ENCODE measurements at places on chromosomes 11 and 22.

GRCh38 chr22:39389420-39389819, 10.2 kb upstream of the TAB1 start:
- no peak for DNase-seq

- DNase-seq: no peak
Observed at GRCh38 chr11:107719557-107720302, 7.9 kb upstream of the SLN start.

- no peak for DNase-seq
Observed at GRCh38 chr11:113947994-113948393, 26.9 kb upstream of the HTR3A start.

GRCh38 chr22:25113316-25113721, 86.3 kb upstream of the CRYBB3 start:
- no peak for DNase-seq

GRCh38 chr11:70712471-70712870, 314.1 kb downstream of the CTTN start:
- no peak for DNase-seq

DNA sequence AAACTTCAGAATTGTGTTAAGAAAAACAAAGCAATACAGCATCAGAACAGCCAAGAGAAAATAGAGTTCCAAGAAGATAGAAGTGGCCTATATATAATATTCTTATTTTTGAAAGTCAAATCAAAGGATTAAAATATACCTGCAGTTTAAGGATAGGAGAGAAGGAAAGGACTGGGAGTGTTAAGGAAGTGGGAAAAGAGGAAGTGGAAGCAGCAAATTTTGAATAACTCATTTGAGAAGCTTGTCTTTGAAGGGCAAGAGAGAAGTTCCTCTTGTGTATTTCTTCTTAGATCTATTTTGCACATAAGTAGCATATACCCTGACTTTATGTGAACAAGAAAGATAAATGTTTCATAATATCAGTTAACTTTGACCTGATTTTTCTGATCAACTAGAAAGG, 62.6 kb upstream of the SLC17A6 start:
- no peak for DNase-seq

DNA sequence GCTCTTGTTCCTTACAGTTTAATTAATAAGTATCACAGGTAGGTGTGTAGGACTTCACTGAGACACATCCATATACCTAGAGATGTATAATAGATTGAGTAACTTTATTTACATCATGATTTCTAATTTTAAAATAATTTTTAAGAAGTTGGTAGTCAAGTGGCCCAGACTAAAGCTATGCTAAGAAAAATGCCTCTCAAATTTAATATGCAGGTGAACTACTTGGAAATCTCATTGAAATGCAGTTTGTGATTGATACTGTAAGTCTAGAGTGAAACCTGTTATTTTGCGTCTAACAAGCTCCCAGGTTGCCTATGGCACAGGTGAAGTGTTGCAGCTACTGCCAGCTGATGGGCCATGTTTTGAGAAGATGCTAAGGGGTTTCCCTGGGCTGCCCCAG, at the start of gene OOSP4B:
OOSP4B (plus strand) TSS at position 301 of the 400 bp plus-strand sequence.
- no peak for DNase-seq

DNA sequence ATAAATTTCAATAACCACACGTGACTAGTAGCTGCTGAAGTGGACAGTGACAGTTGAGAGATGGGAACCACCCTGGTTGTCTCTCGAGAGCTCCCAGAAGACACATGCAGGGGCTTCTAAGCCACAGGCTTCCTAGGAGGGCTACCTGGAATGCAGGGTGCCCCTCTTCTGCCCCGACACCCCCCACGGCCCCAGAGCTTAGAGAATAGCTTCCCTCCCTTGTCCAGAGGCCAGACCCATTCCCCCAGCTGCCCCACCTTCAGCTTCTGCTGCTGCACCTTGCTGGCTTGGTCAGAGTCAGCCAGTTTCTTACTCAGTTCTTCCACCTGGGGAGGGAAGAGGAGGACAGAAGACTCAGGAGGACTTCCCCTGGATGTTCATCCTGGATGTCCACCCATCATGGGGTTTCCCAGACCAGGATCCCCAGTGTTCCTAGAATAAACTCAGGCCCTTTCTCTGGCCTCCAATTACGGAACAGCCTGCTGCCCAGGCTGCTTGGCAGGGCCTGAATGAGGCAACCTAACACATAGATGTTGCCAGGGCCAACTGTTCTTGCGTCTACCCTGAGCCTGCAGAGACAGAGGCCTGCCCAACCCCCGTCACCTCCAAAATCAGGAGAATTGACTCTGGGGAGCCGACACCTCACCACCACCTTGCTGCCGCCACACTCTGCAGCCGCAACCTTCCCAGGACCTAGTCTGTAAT, 12.0 kb downstream of the IL18BP start:
- no peak for DNase-seq

GRCh38 chr11:62535802-62536201, 10.8 kb downstream of the AHNAK start:
- no peak for DNase-seq

DNA sequence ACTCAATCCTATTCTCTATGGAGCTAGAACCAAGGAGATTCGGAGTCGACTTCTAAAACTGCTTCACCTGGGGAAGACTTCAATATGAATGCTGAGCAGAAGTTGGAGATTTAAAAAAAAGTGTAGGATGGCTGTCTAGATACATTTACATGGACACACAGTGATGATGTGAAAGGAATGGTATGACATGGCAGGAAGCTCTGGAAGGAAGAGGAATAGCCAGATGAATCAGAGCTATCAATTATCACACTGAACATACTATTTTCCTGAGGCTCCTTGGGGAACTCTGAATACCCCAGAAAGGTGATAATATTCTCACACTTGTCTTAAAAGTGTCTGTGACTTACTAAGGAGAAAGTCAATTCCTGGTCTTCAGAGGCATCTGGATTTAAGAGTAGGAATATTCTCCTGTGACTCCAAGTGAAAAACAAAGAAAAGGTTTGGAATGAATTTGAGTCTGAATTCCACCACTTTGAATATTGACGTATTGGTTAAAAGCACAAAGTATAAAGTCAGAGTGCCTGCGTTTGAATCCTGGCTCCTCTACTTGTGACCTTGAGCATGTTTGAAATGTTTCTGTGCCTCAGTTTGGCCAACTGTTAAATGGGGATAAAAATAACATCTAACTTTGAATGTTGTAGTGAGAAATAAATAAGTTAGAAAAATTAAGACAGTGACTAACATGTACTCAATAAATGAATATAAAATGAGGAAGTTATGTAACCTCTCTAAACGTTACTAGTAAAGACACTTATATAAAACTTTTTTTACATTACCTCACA, 1.3 kb downstream of the OR52D1 start:
- DNase-seq: no peak

DNA sequence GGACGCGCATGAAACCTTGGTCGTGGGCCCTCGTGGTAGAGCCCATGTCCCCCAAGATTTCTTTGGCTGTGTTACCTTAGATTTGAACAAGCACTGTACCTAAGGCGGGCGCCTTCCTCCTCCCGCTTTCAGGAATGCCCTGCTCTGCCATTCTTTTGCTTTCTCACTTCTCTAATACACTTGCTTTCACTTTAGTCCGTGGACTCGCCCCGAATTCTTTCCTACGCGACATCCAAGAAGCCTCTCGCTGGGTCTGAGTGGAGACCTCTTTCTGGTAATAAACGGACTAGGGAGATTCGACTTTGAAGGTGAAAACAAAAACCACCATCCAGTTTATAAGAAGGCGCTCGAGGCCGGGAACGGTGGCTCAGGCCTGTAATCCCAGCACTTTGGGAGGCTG, 1.2 kb upstream of the NUP50 start:
- DNase-seq: no peak

DNA sequence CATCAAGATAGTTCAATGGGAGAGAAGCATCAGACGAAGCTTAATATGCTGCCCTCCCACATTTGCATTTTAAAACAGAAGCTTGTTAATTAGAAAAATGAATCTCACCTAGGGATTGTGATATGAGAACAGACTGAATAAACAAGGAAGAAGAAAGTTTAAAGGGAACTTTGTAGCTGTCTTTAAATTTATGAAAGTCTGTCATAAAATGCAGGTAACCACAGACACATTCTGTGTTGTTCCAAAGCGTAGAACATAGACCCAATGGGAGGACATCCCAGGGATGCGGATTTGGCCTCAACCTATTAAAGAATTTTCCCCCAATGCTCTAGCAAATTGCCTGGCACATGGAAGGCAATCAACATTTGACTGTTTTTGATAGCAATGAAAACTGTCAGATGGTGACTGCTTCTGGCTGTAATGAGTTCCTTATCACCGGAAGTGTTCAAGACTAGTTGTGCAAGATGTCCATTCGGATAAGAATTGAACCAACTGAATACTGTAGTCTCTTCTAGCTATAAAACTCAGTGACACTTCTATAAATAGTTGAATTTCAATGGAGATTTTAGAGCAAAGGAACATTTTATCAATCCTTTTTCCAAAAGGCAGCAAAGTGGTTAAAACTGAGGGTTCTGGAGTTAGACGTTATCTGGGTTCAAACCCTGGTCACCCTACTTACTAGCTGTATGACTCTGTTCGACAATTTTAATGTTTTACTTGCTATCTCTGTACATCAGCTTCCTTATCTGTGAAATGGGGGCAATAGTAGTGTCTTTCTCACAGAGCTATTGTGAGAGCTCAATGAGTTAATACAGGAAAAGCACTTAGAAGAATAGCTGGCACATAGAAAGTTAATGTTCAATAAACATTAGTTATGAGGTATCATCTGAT, 64.9 kb downstream of the LIF start:
- no peak for DNase-seq

DNA sequence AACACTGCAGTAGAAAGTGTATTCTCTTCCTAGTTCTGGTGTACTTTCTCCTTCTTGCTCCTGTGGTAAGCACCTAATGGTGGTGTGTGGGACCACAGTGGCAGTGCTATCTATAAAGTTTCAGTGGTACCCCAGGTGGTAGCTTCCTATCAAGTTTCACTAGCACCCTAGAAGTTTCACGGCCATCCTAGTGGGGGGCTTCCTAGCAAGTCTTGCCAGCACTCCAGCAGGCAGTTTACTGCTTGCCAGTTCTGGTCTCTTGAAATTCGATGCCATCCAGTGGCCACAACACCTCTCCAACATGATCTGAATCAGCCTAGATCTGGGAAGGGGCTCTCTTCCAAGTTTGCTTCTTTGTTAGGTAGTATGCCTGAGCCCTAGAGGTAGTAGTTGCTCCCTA, 229.6 kb downstream of the SWAP70 start:
- no peak for DNase-seq

DNA sequence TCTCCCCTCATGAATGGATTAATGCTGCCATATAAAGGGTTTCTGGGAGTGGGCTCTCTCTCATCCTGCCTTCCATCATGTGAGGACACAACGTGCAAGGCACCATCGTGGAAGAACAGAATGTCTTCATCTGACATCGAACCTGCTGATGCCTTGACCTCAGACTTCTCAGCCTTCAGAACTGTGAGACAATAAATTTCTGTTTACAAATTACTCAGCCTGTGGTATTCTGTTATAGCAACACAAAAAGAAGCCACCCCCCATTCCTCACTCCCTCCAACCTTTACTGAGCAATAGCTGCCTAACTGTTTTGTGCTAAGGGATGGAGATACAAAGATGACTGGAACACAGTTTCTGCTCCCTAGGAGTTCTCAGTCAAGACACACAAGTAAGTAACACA, 106.1 kb upstream of the PLET1 start:
- DNase-seq: no peak

GRCh38 chr11:6547177-6547576, 50.1 kb downstream of the DNHD1 start:
- DNase-seq: no peak

- DNase-seq: no peak
Observed at GRCh38 chr11:1760351-1761109, 3.2 kb downstream of the CTSD start.

GRCh38 chr11:14886513-14886912, 5.5 kb downstream of the CYP2R1 start:
- DNase-seq: no peak

DNA sequence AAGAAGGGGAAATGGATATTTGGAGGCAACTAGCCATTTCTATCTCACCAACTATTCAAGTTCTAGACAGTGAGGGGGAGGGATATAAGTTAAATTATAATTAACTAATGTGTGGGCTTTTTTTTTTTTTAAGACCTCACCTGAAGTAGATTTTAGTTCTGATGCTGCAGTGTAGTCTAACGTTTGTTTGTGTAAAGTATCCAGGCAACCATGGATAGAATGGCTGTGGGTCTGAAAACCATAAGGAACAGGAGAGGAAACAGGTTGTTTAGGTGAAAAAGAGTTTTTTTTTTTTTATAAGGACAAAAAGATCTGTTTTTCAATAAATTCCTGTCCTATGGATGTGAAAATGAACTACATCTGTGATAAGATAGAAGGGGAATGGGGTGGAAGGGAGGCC, 262.4 kb upstream of the PLET1 start:
- no peak for DNase-seq

GRCh38 chr11:113896156-113896879, 8.3 kb upstream of the HTR3B start:
- no peak for DNase-seq
